Right lung (tissue), 10 donors: ENCODE measurements at places on chromosomes 12 and 14.

DNA sequence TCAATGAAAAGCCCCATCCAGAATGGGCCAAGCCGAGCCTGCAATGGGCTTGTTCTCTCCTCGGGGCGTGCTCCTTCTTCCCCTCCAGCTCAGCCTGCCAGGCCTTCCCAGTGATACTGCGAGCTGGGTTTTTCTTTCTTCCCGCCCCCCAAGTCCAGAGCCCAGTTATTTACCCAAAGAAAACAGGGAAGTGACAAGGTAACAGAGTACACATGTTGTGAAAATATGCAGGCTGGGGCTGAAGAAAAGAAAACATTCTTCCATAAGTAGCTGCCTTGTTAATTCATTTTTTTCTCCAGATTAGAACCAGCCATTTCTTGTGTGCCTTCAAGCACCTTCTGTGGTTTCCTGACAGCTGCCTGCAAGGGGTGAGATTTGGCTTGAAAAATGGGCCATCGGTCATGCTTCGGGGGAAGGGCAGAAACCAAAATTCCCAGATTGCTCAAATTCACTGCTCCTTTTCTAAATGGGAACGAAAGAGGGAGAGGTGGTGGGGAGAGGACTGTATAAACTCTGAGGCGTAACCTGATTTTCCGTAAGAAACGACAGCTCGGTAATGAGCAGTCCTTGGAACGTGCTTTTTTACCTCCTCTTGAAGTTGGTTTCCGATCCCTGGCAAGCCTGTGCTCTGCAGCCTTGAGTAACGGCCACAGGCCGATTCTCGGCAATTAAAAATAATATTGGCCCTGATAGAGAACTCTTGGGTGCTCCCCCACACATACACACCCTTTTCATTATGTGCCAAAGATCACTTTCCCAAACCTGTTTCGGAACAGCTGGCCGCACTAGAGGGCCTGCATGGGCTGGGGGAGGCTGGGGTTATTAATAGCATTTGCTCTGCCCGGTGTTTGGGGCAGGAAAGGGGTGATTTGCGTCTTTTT, 229.4 kb downstream of the ZFP36L1 start:
- no peak for DNase-seq

GRCh38 chr14:70616646-70617045, 16.2 kb upstream of the MED6 start:
- no peak for DNase-seq

GRCh38 chr12:22993609-22994315, 368.8 kb downstream of the ETNK1 start:
- DNase-seq = no peak

DNA sequence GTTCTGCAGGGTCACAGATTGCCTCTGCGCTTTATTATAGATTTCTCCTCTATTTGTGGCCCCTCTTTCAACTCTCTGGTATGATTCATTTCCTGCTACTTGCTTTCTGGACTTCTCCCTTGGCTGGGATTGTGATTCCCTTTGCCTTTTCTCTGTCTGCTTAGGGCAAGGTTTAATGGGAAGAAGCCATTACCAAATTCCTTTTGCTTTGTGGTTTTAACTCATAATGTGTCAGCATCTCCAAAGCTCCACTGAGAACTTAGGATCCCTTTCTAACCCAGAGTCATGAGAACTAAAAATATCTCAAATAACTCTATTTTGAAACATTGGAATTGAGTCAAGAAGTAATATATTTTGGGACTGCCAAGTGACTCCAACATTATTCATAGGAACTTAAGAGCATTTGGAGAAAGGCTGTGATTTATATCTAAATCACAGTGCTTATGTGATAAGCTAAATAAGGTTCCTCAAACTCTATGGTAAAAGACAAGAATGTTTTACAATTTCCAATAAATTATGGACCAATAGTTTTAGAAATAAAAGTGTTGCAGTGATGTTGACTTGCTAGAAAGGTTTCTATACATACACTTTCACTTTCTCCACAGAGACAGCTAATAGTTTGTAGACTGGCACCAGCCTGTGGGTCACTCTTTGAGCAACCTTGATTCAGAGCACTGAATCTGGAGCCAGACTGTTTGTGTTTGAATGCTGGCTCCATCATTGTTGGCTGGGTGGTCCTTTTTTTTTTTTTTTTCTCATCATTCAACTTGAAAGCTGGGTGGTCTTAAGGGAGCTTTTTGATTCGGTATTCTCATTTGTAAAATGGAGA, 93.9 kb downstream of the DACT1 start:
- DNase-seq = no peak

- no peak for DNase-seq
Observed at GRCh38 chr14:74609721-74610120, 2.3 kb downstream of the LTBP2 start.

DNA sequence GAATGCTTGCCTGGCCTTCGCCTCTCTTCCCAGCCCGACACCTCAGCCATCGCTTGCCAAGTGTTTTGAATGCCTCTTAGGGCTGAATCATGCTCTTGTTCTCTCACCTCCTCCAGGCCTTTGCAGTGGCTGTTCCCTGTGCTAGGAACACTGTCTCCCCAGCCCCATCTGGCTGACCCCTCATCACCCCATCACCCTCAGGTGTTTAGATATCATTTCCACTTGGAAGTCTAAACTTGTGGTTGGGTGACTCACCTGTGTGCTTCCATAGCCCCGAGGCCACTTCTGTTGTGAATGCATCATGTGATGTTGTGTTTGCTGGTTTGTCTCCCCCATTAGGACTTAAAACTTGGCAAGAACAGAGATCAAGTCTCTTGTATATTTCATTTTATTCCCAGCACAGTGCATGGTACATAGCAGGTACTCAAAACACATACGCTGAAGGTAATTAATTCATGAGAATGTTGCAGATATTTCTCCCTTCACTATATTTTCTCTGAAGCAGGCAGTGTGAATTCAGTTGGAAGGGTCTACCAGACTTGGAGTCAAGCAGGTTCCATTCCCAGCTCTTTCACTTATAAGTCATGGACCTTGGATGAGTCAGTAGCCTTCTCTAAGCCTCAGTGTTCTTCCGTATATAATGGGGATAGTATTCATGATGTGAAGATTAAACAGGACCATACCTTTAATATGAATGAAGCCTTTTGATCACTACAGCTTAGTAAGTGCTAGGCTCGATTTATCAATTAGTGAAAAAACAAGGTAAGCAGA, 67.8 kb downstream of the HRK start:
- DNase-seq = no peak

DNA sequence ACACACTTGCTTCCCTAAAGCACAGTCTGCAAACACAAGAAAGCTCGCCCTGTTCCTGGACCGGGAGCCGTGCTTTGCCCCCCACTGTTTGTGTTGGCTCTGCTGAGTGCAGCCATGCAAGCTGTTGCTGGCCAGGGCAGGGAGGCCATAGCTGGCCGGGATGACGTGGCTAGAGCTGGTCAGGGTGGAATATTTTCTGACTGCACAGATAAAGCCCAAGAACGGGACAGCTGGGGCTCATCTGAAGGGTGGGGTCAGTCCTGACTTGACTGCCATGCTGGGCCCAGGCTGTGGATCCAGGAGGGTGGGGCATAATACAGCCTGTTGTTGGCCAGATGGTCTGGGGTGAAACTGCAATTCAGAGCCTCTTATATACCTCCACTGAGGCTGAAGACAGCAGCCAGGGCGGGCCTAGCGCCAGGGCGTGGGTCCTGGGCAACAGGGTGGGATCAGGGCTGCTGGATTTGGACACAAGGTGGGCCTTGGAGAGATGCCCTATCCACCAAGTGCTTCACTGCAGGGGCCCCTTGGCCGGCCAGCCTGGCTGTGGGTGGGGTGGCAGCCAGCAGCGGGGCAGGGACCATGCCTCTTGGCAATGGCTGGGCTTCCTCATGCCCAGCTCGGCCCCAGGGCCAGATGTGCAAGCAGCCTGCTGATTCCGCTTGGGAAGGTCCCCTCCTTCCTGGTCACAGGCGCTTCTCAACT, 14.8 kb downstream of the KMT5A start:
- DNase-seq = no peak

- no peak for DNase-seq
Observed at GRCh38 chr14:21940887-21941856, 267.6 kb upstream of the OR4E1 start.

GRCh38 chr12:75439930-75440329, 40.6 kb upstream of the GLIPR1 start:
- DNase-seq = no peak

DNA sequence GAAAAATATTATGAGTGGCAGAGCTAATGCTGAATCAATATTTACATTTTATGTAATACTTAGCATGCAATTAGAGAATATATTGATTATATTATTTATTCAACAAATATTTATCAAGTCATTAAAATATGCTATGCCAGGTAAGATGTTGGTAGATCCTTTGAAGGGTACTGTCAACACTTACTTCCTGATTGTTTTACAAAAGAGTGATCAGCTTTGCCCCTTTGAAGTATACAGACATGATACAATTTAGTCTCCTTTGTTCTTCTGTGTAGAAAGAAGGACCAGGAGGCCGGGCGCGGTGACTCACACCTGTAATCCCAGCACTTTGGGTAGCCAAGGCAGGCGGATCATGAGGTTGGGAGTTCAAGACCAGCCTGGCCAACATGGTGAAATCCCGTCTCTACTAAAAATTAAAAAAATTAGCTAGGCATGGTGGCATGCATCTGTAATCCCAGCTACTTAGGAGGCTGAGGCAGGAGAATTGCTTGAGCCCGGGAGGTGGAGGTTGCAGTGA, 73.9 kb upstream of the IFNG-AS1 start:
- DNase-seq = no peak

- no peak for DNase-seq
Observed at GRCh38 chr12:123396954-123397353, 13.0 kb downstream of the KMT5A start.

- no peak for DNase-seq
Observed at GRCh38 chr14:105398726-105399465, 558 bp downstream of the TEX22 start.
